ENCODE measurements at places on chromosomes 6 and 20.

DNA sequence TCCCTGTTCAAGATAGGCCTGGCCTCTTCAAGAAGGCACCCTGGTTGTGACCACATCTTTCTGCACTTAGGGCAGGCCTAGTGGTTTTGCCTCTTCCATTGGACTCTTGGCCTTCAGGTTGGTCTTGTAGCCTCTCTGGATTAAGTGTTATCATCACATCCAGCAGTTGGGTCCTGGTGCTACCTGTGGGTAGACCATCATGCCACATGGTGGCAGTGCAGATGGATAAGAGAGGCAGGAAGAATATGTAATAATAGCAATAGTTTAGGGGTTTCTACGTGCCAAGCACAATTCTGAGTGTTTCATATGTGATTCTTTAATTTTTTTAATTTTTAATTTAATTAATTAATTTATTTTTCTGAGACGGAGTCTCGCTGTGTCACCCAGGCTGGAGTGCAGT, 28.5 kb upstream of the SNRPB2 start:
- DNase-seq: no peak

DNA sequence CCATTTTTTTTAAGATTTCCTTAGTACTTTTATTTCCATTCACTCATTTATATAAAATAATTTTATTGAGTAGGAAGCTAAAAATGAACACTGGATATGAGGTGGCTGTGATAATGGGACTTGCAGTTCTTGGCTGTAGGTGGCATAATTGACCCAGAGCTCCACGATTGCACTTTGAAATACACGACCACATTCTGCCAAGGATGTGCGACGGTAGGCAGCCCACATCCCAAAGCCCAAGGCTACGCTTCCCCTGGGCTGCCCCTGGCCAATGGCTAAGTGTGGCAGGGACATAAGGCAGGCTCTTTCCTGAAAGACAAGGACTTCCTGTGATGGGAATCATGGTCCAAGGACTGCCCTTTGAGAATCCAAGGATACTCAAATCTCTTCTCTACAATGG, 43.7 kb upstream of the ADTRP start:
- DNase-seq: no peak

DNA sequence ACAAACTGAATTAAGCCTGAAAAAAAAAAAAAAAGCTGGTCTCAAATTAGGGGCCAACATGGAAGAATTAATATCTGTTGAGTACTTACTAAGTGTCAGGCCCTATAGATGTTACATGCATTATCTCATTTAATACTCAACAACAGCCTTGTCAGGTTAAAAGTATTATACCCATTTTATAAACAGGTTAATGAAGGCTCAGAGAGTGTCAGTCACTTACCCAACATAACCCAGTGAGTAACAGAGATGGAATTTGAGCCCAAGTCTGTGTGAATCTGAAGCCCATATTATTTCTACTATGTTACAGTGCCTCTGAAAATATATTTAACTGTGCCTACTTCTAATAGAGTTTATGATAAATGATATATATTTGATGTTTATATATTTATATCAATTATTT, 11.3 kb upstream of the EIF2S2 start:
- DNase-seq: no peak

DNA sequence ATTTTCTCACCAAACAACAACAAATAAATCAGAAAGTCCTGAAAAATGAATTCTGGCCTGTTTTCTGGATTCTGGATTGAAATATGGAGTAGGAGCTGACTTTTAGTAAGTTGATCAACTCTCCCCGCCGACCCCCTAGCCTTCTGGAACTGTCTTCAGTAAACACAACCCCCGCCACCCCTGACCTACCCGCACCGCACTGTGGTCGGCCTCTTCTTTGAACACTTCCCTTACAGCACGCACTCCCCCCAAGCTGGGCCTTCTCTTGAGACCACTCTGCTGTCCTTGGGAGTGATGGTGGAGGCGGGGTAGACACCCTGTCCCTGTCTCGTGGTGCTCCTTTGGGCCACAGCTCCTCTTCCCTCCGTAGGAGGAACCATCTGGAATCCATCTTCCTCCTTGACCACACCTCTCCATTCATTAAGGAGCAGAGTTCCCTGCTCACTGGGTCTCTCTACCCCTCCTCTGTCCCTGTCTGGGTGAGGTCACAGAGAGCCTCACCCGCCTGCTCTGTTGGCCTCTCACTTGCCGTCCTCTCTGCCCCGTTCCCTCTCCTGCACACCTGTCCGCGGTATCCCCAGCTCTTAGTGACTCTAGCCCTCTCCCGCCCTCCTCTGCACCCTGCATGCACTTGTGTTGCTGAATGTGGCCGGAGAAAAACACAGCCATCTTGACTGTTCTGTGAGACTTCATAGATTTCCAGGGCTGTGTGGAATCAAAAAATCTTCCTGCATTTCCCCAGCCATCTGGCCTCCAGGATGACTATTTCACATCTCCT, 19.1 kb downstream of the SYNJ2 start:
- no peak for DNase-seq

- DNase-seq: no peak
These were observed 5.0 kb upstream of the GABRR1 start for GRCh38 chr6:89221971-89222711.

- DNase-seq: no peak
These were observed 687.9 kb upstream of the AGPAT4 start for GRCh38 chr6:161961796-161962195.

- no peak for DNase-seq
These were observed 96.0 kb downstream of the HIVEP2 start for GRCh38 chr6:142848976-142849375.

DNA sequence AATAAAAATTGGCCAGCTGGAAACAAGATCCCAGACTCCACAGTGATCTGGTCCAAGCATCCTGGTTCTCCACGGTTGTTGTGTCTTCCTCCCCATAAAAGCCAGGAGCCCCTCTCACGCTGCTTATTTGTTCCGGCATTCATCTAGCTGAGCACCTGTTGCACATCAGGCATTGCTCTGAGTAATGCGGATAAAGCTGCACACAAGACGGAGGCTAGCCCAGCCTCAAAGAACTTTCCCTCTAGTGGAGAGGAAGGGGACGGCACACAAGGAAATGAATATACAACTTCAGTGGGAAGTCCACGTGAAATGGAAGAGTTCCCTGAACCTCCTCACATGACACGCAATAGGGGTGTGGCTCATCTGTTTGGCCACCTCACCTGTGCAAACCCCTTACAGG, 30.3 kb upstream of the NXT1 start:
- DNase-seq: no peak

DNA sequence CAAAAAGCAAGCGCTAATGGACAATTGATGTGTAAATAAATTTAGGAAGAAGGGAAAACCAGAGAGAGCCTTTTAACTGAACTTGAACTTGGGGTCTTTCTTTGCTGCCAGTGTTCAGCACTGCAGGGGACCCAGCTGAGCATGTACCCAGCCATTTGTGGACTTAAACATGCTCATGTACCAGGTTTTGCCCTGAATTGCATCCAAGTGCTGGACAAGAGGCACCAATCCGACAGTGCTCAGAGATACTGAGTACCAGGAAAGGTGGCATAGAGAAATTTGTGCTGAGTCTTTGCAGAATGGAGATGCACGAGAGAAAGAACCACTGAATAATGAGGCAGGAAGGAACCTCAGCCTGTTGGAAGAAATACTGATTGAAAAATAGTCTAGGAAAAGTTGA, 16.0 kb downstream of the AKAP12 start:
- DNase-seq: no peak

DNA sequence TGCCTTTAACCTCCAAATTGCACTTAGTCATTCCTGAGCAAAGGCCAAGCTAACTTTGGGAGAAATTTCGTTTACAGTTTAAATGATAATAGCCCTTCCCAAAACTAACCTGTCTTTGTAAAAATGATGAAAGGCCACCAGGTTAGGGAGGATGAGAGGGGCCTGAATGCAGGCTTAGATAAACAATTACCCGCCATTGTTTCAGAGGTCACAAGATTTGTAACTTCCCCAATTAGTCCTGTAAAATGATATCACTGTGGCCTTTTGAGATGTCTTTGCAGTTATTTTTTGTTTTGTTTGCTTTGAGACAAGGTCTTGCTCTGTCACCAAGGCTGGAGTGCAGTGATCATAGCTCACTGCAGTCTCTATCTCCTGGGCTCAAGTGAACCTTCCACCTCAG, 26.3 kb downstream of the GNL1 start:
- no peak for DNase-seq

DNA sequence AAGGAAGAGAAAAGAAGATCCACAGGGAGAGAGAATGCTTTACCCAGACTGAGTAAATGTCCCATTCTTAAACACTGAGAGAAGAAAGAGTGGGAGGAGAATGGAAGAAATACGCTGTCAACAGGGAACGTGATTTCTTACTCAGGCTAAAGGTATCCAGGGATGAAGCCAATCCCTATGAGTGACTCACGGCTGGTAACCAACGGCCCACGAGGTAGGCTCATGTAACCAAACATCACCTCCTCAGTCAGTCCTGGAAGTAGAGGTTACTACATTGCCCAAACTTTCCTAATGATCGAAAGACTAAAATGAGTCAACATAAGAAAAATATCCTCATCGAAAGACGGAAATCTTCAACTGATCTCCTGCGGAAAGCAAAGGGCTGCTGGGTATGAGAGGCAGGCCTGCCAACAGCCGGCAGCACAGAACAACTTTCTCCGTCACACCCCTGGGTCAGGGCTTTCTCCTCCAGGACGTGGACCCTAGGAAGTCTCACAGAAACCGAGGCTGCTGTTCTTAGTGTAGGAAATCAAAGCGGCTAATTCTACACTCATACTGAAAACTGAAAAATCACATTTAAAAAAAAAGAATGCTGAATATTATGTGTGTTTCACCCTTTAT, 292.6 kb downstream of the GMDS start:
- peak; percentile 59 for DNase-seq

- no peak for DNase-seq
These were observed 71.8 kb downstream of the FIG4 start for GRCh38 chr6:109762769-109763441.

DNA sequence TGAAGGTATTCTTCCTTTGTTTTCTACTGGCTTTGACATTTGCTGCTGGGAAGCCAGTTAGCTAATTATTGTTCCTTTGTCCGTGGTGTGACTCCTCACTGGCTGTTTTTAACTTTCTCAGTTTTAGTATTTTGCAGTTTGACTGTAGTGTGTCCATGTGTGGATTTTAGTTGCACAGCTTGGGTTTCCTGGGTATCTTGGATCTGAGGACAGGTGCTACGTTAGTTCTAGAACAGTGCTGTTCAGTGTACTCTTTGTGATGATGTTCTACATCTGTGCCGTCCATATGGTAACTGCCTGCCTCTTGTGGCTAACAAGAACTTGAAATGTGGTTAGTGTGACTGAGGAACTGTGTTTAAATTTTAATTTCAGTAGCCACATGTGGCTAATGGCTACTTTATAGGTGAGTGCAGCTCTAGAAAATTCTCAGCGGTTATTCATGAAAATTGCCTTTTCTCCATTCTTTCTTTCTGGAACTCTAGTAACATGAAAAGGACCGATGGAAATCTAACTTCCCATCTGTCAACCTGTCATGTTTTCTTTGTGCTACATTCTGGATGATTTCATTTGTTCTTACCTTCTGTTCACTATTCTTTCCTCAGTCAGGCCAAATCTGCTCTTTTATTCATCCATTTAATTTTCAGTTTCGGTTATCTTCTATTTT, 7.4 kb downstream of the SNX9 start:
- no peak for DNase-seq

- DNase-seq: no peak
These were observed 12.7 kb downstream of the GGT7 start for GRCh38 chr20:34859826-34860545.

DNA sequence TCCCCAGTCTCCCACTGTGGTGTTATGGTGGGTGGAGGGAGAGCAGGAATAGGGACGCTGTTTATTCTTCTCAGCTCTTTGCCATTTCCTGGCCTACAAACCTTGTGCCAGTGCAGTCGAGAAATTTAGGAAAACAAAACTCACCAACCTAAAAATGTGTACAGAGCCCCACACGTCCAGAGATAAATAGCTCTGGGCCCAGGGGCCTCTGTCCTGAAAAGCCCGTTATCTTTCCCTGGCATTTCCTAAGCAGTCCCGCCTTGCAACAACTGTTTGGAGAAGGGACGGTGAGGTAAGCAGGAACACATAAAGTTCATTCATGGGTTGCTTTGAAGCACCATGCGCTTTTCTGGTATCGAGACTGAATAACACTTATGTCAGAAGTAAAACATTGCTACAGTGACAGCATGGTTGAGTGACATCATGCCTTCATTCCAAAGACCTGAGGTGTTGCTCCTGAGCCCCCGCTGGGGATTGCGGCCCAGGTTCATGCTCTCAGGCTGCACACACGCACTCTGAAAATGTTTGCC, 80.1 kb upstream of the NXT1 start:
- no peak for DNase-seq

GRCh38 chr6:11625302-11625701, 87.8 kb downstream of the TMEM170B start:
- DNase-seq: no peak

DNA sequence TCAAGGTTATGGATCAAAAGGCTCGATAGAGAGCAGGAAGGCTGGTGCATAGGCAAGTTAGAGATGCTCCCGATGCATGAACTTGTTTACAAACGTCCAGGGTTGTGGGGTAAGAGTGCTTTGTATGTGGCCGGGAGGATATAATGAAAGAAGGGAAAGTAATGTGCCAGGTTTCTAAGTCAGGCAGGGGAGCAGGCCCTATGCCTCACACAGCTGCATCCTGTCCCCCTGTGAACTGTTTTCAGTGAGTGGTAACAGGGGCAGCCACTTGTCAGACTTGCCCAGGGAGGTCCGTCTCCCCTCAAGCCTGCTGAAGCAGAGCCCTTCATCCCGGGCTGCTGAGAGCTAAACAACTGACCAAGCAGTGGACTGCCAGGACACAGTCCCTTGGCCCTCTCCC, 19.4 kb downstream of the KCNK5 start:
- no peak for DNase-seq

GRCh38 chr20:42559665-42560064, 630.0 kb downstream of the PTPRT start:
- no peak for DNase-seq

- DNase-seq: no peak
These were observed 62.7 kb downstream of the EDN3 start for GRCh38 chr20:59363101-59363500.

DNA sequence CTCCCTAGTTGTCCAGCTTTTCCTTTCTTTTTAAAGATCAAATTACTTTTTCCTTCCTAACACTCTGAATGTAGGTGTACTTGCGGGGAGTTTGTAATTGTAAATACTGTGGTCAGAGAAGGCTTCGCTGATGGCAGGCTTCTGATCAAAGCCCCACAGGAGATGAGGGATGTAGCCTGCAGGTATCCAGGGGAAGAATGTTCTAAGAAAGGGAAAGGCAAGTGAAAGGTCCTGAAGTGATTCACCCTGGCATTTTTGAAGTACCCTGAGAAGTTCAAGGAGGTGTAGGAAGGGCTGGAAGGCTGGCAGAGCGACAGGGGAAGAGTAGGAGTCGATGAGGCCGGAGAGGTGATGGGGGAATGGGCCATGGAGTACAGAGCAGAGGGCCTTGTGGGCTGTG, 38.2 kb upstream of the CCN6 start:
- no peak for DNase-seq

Measured in GM04503 (cell line).